ENCODE measurements at places on chromosomes 3 and 15.

DNA sequence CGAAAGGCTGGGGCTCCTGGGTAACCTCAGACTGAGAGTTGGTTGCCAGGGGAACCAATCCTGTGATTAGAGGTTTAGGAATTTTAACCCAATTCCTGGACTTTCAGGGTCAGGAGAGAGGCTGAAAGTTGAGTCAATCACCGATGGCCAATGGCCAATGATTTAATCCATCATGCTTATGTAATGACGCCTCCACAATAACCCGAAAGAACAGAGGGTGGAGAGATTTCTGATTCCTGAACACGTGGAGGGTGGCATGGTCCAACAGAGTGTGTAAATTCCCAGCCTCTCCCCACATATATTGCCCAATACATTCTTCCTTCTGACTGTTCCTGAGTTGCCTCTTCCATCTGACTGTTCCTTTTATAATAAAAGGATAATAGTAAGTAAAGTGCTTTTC is 137.2 kb upstream of the CBLB start:
- H3K36me3 ChIP-seq, result no peaks in the 10 kb centered on the region
- H3K4me3 ChIP-seq, result no peak overlapping the region
- peaks cover 5% of the 10 kb centered on the region for H3K4me1 ChIP-seq
- H3K27ac ChIP-seq, result no peak overlapping the region

DNA sequence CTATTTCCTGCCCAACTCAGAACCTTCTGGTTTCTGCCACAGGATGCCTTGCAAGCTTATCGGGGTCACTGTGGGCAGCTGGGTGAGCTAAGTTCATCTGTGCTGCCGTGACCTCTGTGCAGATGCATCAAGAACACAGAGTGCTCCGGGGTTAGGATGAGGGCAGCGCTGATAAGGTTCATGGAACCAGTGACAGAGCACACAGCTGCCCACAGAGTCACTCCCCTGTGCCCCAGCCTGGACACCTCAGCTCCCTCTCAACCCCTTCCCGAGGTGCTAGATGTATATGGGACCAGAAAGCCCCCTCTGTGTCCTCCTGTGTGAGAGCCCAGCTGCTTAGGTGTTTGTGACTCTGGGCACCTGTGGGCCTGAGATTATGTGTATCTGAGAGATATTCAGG is 15.8 kb upstream of the ALAS1 start:
- DNase-seq, result no peak
- H3K36me3 ChIP-seq, result no peaks in the 10 kb centered on the region
- H3K27ac ChIP-seq, result no peak overlapping the region

DNA sequence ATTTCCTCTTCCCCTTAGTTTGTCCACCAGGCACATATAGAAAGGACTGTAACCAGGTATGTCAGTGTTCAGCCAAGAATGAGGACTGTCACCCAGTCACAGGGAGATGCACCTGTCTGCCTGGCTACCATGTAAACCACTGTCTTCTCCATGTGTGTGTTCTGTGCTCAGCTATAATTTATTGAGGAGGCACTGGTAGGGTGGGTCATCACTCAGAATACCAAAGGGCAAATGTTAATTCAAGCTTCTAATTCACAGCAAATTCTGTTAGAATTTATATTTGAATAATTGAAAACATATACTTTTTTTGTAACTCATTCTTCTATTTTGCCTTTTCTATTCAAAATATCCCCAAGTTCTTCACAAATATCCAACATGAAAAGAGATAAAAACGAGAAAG is 780.4 kb downstream of the MECOM start:
- no peaks in the 10 kb centered on the region for H3K27me3 ChIP-seq
- peaks cover 6% of the 10 kb centered on the region for H3K4me1 ChIP-seq
- no peak overlapping the region for H3K27ac ChIP-seq
- no peak for DNase-seq

GRCh38 chr3:23650371-23651140 is 155.2 kb upstream of the UBE2E1 start:
- no peaks in the 10 kb centered on the region for H3K27me3 ChIP-seq
- no peak for DNase-seq
- peaks cover 37% of the 10 kb centered on the region for H3K4me1 ChIP-seq
- no peak overlapping the region for H3K4me3 ChIP-seq
- H3K27ac ChIP-seq, result no peak overlapping the region
- no peaks in the 10 kb centered on the region for H3K36me3 ChIP-seq

GRCh38 chr3:29426302-29427226 is 145.7 kb downstream of the RBMS3 start:
- DNase-seq, result no peak
- H3K27ac ChIP-seq, result no peak overlapping the region
- no peaks in the 10 kb centered on the region for H3K27me3 ChIP-seq
- peaks cover 41% of the 10 kb centered on the region for H3K4me1 ChIP-seq

DNA sequence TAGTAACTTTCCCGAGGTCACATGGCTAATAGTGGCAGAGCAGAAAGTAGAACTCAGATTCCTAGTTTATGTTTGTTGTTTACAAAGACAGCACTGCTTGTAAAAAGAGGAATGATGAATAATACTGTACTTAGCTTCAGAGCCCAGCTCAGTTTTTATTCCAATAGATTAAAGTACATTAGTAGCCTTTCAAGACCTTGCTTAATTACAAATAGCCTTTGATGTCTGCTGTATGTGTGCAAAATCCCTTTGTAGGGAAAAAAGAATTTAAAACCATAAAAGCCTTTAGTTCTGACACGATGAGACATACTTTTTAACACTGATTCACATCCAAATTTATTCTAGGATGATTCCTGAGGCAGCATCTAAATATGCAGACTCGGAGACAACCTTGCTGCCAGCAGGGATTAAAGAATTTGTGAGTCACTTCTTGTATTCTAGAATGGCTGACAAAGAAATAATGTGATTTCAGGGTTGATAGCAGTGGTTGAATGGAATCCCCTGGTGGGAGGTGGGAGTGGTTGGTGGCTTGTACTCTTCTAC is 324.2 kb upstream of the TGFBR2 start:
- peaks cover 5% of the 10 kb centered on the region for H3K4me1 ChIP-seq
- H3K36me3 ChIP-seq, result peaks cover 3% of the 10 kb centered on the region
- no peak overlapping the region for H3K27ac ChIP-seq
- no peak for DNase-seq

DNA sequence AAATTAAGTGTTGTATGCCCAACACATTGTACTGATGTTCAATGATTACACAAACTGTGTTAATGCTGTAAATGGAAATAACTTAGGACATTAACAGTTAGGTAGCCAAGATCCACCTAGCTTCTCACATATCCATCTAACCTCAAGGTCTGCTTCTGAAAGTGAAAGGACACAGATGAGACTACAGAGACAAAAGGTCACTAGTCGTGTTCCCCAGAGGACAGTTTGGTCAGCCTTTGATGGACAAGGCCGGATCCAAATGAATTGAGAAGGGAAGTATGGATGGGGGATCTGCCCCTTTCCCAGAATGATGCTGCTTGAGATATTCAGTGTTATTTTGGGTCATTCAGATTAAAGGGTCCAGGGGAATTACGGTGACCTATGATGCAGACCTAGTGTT is 17.2 kb downstream of the ALDH1A2 start:
- DNase-seq, result no peak
- peaks cover 43% of the 10 kb centered on the region for H3K27me3 ChIP-seq
- no peak overlapping the region for H3K4me3 ChIP-seq

GRCh38 chr15:85036716-85037115 is 55.1 kb downstream of the PDE8A start:
- no peaks in the 10 kb centered on the region for H3K27me3 ChIP-seq
- no peak overlapping the region for H3K4me3 ChIP-seq
- no peak overlapping the region for H3K27ac ChIP-seq
- DNase-seq, result no peak

DNA sequence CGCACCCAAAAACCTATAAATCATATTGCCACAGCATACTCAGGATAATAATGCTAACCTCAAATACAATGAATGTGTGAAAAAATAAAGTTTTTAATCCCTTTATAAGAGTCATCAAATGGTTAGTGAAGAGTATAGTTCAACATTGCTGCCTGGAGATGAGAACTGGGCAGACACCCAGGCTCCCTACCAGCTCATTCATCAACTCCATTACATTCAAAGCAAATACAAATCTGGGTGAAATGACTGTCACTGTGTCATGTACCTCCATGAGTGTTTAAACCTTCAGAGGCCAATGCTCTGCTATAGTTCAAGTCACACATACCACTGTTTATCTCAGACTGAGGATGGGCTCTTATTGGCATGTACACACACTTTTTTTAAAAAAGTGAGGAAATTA is 167.2 kb upstream of the KCNMB2 start:
- no peaks in the 10 kb centered on the region for H3K4me1 ChIP-seq
- DNase-seq, result no peak
- no peaks in the 10 kb centered on the region for H3K36me3 ChIP-seq

- peaks cover 11% of the 10 kb centered on the region for H3K4me1 ChIP-seq
- H3K27me3 ChIP-seq, result no peaks in the 10 kb centered on the region
- H3K27ac ChIP-seq, result no peak overlapping the region
- no peak for DNase-seq
- no peak overlapping the region for H3K4me3 ChIP-seq
Measured at GRCh38 chr3:9059489-9060400, 96.5 kb upstream of the RAD18 start.

DNA sequence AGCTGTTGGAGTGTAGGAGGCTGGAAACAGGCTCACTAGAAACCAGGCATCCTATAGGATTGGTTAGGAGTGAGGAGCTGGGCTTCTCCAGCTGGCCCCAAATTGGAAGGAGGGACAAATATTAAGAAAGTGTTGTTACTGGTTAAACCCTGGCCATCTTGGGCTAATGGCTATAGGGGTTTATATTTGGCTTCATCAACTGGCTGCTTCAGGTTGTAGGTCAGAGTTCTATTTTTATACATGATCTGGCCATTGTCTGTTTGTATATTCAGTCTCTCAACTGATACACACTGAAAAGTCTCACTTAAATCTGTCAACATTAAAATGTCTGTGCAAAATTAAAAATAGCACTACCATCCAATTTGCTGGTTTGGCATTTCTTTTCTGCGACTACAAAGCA is 70.2 kb upstream of the ARRDC4 start:
- H3K4me3 ChIP-seq, result no peak overlapping the region
- H3K4me1 ChIP-seq, result no peaks in the 10 kb centered on the region
- H3K27ac ChIP-seq, result no peak overlapping the region

DNA sequence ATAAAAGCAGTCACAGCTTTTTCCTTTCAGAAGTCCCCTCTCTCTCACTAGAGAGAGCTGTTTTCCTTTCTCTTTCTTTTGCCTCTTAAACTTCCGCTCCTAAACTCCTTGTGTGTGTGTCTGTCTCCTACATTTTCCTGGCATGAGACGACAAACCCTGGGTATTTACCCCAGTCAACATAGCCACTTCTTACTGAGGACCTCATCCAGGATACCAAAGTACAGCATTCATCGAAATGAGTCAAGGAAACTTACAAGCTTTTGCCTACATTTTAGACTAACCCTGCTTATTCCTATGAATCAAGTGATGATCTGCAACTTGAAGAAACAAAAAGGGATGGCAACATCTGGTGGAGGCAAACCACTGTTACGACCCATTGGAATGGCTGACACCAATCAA is 16.7 kb downstream of the PATL2 start:
- no peak overlapping the region for H3K27ac ChIP-seq
- no peaks in the 10 kb centered on the region for H3K4me1 ChIP-seq
- DNase-seq, result no peak
- no peak overlapping the region for H3K4me3 ChIP-seq
- no peaks in the 10 kb centered on the region for H3K36me3 ChIP-seq

- H3K27ac ChIP-seq, result no peak overlapping the region
- H3K27me3 ChIP-seq, result no peaks in the 10 kb centered on the region
- no peak overlapping the region for H3K4me3 ChIP-seq
- no peaks in the 10 kb centered on the region for H3K4me1 ChIP-seq
Measured at GRCh38 chr3:32992310-32992686, 40.9 kb downstream of the CCR4 start.

GRCh38 chr15:63043335-63044076 is 959 bp downstream of the TPM1 start:
- peak overlapping the region; percentile 92 for H3K27ac ChIP-seq
- H3K4me1 ChIP-seq, result peaks cover 55% of the 10 kb centered on the region
- DNase-seq, result no peak
- H3K36me3 ChIP-seq, result peaks cover 18% of the 10 kb centered on the region

DNA sequence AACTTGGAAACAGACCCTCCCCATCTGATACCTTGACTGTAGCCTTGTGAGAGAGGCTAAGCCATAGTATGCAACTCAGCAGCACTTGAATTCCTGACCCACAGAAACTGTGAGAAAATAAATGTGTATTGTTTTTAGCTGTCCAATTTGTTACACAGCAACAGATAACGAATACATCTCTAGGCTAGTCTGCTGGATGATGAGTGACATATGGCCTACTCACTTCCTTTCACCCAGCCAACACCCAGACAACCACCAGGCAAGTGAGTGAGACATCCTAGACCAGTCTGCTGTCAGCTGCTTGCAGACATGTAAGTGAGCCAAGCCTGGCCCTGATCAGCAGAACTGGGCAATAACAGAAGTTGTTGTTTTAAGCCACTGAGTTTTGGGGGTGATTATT is 19.2 kb upstream of the SMAD6 start:
- no peaks in the 10 kb centered on the region for H3K27me3 ChIP-seq
- no peak for DNase-seq
- peaks cover 34% of the 10 kb centered on the region for H3K4me1 ChIP-seq
- H3K4me3 ChIP-seq, result no peak overlapping the region
- H3K27ac ChIP-seq, result peak overlapping the region; percentile 6
- peaks cover 5% of the 10 kb centered on the region for H3K36me3 ChIP-seq

GRCh38 chr15:91803260-91803659 is 50.2 kb upstream of the SLCO3A1 start:
- peaks cover 38% of the 10 kb centered on the region for H3K27me3 ChIP-seq
- no peaks in the 10 kb centered on the region for H3K36me3 ChIP-seq
- no peak overlapping the region for H3K4me3 ChIP-seq
- H3K27ac ChIP-seq, result no peak overlapping the region

GRCh38 chr3:126456766-126457388 is 18.8 kb downstream of the ZXDC start:
- no peaks in the 10 kb centered on the region for H3K27me3 ChIP-seq
- H3K27ac ChIP-seq, result no peak overlapping the region
- H3K36me3 ChIP-seq, result peaks cover 18% of the 10 kb centered on the region

DNA sequence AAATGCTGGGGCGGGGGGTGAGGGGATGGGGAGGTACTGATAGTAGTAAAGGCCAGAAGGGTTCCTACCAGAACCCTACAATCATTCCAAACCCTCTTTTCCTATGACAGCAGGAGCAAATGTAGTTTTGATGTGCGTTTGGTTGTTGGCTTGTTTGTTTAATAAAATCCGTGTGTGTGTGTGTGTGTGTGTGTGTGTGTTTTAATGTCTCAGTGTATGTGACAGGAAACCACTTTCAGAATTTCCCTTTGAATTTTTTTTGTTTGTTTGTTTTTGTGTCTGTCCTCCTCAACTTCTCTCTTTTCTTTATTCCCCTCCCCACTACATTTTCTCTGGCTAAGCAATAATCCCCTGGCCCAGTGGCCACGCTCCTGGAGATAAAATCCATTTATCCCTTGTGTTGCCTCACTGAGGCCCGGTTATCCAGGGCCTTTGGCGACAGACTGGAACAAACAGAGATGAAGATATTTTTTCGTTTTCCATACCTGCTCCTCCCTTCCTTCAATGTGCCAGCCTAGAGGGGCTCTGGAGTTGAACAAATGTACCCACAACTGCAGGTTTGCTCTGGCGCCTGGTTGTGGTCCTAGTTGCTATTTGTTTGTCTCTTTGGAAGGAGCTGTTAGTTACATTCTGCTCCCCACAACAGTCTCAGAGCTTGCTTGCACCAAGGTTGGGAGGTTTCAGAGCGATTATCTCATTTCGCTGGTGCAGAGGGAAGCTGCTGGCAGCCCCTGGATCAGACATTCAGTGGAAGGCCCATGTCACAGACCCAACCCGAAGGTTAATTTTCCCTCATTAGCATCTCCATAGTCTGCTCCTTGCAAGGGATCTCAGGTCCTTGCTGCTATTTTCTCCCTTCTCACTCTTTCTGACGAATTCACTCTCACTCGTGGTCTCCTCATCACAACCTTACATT is 17.9 kb downstream of the NR2F2 start:
- H3K27me3 ChIP-seq, result peaks cover 64% of the 10 kb centered on the region
- peak overlapping the region; percentile 93 for H3K27ac ChIP-seq
- no peak for DNase-seq
- H3K36me3 ChIP-seq, result peaks cover 5% of the 10 kb centered on the region
- H3K4me1 ChIP-seq, result peaks cover 87% of the 10 kb centered on the region
- peak overlapping the region; percentile 95 for H3K4me3 ChIP-seq
